ENCODE measurements at places on chromosomes 3 and 15.

- DNase-seq: peak; percentile 79
These were observed 29.9 kb downstream of the CGNL1 start for GRCh38 chr15:57406062-57406772.

DNA sequence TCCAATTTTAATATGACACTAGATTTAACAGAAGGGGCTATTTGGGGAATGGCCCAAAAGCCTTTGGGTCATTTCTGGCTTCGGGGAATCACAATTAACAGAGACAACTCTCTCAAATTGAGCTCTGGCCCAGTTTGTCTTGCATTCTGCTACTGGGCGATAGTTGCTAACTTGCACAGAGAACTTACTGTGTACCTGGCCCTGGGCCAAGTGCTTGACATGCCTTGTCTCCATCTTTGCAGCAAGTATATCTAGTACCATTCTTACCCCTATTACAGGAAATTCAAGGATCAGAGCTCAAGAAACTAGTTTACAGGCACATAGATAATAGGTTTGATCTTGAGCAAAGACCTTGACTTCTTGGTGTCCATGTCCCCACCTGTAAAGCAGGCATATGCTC, 175.7 kb downstream of the TMEM108 start:
- peak; percentile 5 for DNase-seq

DNA sequence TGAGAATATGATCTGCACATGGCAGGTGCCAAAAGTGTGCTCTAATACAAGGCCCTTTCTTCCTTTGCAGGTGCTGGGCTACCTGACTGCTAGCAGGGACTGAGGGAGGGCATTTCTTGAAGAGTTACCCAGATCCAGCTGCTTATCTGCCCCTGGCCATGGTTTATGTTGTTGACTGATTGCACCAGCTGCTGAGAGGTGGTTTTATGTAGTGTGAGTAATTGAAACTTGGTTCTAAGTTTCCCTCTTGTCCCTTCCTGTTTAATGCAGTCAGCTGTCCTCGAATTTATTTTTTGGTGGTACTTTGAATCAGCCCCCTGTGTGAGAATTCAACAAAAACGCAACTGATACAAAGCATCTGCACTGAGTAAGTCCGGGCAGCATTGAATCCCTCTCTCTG, 288.3 kb upstream of the C2CD4B start:
- peak; percentile 5 for DNase-seq

DNA sequence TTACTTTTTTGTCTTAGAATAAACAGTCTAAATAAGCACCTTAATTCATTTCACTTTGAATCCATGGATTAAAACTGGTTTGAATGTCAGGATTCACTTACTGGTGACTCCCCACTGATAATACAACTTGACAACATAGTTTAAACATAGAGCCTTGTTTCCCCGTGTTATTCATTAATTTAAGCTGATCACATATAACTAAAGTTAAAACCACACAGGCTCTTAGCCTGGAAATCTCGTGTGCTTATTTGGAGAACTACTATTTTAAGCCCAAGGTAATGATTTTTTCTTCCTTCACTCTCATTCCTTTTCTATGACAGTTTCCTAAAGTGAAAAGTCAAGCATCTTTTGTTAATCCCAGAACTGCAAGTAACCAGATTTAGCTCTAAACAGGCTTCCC, 64.2 kb downstream of the HACD2 start:
- DNase-seq: no peak

DNA sequence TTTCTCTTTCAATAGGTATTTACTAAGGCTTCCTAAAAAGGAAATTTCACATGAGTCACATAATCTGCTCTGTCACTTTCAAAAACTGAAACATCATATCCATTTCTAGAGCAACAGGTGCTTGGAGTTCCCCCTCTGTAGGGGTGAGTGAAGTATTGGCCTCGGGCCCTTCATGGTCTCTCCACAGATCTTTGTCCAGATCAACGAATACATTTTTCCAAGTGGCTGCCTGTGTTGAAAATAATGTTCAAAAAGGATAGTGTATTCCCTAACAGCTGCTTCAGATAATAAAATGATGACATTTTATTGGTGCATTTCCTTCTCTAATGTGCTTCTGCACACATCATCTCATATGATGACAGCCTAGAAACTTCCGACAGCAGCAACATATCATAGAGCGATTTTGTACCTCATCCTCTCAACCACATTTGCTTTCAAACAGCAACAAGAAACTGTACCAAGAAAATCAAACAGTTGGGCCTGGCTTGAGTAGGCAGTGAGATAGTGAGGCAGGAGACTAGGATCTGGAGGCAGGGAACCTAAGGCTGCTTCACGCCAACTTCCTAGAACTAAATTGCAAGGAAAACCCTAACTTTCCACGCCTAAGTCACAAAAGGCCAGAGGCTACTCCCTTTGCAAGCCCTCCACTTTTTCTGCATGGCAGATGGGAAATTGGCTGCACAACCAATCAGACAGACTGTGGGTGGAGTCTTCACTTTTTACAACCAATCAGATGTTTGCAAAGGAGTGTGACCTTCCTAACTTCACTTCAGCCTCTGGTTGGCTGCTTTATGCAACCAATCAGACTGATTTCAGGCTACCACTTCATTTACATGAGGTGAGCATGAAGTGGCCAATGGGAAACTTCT, 340.2 kb downstream of the LRRC3B start:
- no peak for DNase-seq

GRCh38 chr3:192408007-192408646, 319.2 kb downstream of the FGF12 start:
- DNase-seq: no peak

DNA sequence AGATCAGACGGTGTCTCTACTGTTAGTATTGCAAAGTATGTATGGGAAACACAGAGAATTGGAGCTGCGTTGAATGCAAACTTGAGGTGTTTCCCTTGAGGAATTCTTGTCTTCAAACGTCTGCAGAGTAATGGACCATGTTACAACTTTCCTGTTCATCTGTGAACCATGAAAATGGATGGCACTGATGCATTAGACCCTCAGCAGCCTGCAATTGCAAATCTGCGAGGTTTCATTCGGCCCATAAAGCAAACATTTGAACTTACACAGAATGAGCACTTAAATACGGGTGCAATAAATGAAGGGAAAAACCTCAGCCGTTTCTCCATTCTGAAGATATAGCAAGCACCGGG, 49.7 kb downstream of the LRRN1 start:
- no peak for DNase-seq

DNA sequence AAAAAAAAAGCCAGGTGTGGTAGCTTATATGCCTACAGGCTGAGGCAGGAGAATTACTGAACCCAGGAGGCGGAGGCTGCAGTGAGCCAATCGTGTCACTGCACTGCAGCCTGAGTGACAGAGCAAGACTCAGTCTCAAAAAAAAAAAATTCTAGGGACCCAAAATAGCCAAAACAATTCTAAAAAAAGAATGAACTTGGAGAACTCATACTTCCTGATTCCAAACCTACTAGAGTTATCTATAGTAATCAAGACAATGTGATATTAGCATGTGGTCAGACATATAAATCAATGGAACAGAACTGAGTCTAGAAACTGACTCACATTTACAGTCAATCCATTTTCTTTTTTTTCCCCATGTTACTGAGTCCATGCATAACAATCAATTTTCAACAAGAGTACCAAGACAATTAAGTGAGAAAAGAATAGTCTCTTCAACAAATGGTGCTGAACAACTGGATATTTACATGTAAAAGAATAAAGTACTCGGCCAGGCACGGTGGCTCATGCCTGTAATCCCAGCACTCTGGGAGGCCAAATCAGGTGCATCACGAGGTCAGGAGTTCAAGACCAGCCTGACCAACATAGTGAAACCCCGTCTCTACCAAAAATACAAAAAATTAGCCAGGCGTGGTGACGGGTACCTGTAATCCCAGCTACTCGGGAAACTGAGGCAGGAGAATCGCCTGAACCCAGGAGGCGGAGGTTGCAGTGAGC, 11.9 kb downstream of the PRKAR2A start:
- no peak for DNase-seq

DNA sequence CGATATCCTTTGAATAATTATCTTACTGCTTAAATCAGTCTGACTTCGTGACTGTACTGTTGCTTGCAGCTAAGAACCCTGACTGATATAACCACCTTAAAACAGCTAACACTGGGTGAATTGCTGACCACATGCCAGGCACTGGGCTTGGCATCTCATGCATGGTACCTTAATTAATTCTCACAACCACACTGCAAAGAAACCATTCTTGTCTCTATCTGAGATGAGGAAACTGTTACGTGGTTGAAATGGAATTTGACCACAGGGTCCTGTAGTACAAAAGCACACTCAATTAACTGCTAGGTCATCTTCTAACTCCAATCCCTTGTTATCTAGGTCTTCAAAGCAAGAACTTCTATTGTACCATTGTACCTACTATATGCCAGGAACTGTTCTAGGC, 92.7 kb upstream of the PRICKLE2 start:
- no peak for DNase-seq

- peak; percentile 76 for DNase-seq
These were observed 256.5 kb downstream of the SHQ1 start for GRCh38 chr3:72591522-72592421.

GRCh38 chr3:160331127-160331937, 67.7 kb downstream of the IFT80 start:
- peak; percentile 3 for DNase-seq

DNA sequence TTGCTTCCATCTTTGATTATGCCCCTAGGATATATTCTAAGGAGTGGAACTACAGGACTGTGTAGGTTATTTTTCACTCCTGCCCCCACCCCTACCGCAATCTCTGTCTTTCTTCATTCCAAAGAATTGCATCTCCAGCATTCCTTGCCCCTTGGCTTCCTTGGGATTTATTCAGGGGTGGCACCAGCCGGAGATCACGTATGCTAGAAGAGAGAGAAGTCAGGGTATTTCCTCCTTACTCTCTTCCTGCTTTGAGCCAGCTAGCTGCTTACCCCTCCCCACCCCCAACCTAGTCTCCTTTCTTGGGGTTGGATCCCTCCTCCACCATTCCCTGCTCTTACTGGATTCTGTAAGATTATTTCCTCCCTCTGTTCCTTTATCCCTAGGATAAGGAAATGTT, 35.0 kb upstream of the DENND4A start:
- no peak for DNase-seq

DNA sequence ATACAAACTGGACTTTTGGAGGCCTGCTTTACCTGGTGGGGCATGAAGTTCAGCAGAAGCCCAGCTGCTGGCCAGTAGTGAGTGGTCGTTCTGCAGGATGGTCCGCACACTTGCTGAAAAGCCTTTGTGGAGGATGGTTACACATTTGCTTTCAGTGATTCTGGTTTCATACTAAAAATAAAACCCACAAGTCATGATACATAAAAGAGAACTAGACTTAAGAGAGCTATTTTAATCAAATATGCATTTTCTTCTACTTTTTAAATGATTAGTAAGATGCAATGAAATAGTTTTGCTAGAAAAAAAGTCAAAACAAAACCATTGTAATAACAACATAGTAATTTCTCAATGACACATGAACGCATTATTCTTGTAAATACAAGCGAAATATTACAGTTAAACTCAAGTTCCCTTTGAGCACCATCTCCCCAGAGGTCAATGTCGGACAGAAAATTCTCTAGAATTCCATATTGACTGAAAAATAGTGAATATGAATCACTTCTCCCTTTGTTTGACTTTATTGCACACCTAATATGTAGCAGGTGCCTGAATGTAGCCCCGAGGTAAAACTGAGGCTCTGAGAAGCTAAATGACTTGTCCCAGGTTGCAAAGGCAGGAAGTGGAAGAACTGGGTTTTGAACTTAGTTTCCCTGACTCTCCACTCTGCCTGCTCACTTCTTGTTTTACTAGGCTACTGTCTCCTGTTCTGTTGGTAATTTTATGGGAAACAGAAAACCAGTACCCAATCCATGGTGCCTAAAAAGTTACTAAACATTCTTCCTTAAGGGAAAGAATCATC, 8.3 kb downstream of the IL5RA start:
- DNase-seq: no peak

DNA sequence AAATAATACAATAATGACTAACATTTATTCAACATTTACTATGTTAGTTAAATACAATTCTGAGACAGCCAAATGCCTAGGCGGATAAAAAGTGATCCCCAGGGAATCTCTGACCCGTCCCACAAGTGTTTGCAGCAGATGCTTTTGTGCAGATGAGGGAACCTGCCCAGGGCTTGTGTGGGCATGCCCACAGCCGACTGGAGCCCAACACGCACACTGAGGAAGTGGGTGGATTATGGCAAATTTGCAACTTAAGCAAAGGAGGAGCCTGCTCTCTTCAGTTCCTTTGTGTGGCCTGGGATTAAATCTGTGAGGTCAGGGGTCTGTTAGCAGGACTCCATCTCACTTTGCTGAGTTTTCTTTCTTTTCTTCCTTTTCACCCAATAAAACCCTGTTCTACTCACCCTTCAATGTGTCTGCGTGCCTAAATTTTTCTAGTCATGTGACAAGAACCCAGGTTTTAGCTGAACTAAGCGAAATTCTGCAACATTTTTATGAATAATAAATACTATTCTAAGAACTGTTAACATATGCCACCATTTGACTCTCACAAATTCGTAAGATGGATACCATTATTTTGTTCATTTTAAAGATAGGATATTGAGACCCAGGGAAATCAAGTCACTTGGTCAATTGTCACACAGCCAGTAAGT, 13.9 kb upstream of the RTP1 start:
- peak; percentile 10 for DNase-seq

DNA sequence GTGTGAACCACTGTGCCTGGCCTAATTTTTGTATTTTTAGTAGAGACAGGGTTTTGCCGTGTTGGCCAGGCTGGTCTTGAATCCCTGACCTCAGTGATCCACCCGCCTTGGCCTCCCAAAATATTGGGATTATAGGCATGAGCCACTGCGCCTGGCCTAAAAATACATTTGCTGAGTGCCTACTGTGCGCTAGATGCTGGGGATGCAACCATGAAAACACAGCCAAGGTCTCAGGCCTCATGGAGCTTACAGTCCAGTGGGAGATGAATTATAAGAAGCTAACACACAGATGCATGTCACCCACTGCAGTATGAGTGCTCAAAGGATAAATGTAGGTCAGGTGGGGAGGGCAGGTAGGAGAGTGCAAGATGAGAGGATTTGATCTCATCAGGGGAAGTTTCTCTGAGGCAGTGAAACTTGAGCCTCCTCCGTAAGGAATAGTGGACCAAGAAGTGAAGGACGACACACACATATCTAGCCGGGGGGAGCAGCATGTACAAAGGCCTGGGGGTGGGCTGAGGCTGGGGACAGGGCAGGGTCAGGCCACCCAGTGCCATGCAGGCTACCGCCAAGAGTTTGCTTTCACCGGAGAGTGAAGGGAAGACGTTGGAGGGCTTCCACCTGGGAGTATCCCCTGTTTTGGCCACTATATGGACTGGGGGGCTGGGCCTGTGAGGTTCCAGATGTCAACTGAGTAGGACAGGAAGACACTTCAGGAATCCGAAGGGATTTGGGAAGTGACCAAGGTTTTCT, 24.3 kb downstream of the IRAK2 start:
- DNase-seq: no peak

DNA sequence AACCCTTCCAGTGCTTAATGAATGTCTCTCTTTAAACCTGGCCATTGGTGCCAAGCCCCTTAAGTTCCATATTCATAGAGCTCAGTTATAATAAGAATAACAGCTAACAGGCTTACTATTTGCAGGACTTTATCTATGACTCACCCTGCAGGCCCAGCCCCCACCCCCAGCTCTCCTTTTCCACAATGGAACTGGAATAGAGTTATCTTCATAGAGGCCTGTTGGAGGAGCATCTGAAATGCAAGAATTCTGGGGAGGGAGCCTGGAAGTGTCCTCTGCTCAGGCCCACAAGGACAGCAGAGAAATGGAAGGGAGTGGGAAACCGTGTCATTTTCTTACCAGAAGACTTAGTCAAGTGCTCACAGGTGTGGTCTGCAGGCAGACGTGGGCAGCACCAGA, 52.8 kb downstream of the SEMA5B start:
- DNase-seq: no peak

Data from NCI-H69 (cell line).